ENCODE measurements at places on chromosomes 3 and 15.

DNA sequence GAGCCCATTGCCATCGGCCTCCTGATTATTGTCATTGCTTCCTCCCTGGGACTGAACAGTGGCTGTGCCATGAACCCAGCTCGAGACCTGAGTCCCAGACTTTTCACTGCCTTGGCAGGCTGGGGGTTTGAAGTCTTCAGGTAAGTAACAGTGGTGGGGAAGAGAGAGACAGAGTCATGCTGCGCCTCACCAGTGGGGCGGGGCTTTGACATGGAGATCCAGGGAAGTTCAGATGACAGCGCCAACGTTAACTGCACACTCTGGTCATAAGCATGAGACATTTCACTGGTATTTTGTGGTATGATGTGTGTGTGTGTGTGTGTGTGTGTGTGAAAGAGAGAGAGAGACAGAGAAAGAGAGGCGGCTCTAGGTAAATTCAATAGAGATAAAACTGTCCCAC is 41.0 kb downstream of the AQP9 start:
- DNase-seq = no peak

DNA sequence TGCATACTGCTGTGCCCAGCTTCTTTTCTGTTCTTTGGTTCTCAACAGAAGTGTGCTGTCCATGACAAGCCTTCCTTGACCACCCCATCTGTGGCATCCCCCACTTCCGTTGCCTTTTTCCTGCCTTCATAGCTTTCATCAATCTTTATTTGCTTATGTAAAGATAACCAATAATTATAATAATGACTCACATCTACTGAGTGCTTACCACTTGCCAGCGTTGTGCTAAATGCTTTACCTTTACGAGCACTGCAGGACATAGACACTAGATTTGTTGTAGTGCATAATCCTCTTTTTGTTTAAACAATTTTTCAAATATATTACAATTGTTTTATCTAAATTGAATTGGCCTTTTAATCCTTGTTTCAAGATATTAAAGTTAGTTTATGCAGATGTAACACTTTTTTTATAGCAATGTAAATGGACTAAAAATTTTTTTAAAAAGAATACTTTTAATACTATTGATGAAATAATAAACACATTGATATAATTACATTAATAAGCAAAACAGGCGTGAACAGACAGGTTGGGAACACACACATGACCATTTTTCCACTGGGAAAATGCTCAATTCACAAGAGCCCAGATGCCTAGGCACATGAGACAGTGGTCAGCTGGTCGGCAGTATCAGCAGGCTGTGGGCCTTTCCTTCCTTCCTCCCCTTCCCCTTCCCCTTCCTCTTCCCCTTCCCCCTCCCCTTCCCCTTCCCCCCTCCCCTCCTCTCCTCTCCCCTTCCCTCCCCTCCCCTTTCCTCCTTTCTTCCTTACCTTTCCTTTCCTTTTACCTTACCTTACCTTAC is 42.5 kb downstream of the TRAK1 start:
- no peak for DNase-seq

DNA sequence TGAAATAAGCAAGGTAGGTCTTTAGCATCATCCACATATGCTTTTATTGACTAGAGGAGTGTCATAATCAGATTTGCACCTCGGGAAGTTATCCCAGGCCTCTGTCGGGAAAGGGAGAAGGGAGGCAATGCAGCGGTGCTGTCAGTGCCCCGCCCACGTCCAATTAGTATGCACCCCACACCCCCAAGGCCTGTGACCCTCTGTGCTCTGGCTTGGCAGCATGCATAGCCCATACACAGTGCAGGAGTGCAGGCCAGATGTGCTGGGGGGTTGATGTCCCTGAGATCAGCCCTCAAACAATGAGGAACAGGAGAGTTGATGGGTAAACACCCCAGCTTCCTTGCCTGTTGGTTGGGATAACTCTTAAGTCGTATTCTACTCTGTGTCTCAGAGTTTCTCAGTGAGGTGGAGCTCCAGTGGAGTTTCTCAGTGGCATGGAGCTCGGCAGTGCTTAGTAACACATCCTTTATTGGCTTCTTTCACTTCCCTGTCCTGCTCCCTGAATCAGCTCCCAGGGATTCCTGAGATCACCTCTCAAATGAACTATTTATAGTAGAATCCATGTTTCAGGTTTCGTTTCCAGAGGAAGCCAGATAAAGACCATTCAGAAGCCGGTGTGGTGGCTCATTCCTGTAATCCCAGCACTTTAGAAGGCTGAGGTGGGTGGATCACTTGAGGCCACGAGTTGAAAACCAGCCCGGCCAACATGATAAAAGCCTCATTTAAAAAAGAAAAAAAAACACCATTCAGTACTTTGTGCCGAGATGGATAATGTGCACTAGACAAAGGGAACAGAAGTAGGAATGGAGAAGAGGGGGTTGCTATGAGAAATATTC is 26.7 kb upstream of the NDUFB4 start:
- DNase-seq = no peak

- DNase-seq = no peak
Observed at GRCh38 chr3:25287291-25287884, 140.7 kb upstream of the RARB start.

GRCh38 chr3:59553076-59553475 is 503.3 kb upstream of the CFAP20DC start:
- DNase-seq = no peak

DNA sequence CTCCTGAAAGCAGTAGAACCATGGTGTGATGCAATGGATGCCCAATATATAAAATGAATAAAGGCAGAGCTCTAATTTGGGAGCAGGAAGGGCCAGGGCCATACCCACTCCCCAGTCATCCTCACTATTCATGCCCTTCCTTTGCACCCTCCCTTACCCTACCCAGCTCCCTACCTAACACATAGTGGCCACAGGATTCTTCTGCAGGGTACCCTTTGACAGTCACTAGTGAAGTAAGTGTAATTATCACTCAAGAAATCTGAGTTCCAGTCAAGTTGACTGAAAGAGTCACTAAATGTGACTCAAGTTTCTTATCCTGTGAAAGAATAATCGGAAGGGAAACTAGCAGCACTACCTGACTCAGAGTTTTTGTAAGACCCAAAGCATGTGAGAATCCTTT is 69.2 kb downstream of the RASA2 start:
- peak; percentile 21 for DNase-seq

GRCh38 chr3:126108676-126109050 is 24.7 kb upstream of the SLC41A3 start:
- no peak for DNase-seq

GRCh38 chr3:184694133-184694665 is 17.7 kb downstream of the MAGEF1 start:
- no peak for DNase-seq

- DNase-seq = no peak
Observed at GRCh38 chr3:132034097-132034485, 723 bp downstream of the CPNE4 start.

DNA sequence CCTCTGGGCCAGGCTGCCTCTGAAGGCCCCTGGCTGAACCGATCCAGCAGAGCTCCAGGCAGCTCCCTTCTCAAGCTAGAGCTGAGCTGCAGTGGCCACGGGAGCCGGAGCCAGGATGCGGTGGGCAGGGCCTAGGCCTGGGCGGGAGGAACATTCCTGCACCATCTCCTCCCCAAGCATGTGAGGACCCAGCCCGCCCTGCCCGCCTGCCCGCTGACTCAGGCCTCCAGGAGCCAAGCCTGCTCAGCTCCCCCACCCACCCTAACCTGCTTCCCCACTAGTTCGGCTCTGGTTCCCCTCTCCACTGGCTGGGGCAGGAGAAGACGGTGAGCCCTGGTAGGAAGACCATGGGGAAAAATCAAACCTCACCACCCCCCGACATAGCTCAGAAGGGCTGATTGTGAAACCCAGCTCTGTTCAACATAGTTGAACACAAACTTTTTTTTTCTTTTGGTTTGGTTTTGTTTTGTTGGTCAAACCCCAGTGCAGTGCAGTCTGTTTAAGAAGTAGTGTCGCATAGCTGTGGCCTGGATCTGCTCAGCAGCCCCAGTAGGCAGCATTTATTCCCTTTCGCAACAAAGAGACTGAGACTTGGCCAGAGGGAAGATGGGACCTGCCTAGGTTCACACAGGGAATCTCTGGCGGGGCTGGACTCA is 13.5 kb downstream of the SNX33 start:
- DNase-seq = no peak

DNA sequence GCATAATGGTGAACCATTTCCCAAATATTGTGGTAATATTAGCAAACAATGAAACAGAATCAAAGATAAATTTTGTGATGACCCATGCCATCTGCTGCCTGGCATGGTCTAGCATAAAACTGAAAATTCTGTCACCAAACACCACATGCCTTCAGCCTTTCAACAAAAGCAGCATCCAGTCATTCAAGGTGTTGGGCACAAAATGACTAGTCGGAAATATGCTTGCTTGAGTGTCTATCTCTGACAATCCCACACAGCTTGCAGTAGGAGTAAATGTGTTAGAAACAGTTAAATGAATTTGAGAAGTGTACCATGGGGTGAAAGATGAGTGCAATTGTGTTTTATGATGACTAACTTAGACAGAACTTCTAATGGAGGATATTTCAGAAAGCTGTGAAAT is 61.7 kb upstream of the CDIN1 start:
- DNase-seq = no peak

GRCh38 chr3:156471431-156471830 is 83.5 kb downstream of the SSR3 start:
- no peak for DNase-seq

GRCh38 chr3:172107403-172107802 is 68.0 kb downstream of the FNDC3B start:
- DNase-seq = peak; percentile 59

- DNase-seq = no peak
Observed at GRCh38 chr3:187810021-187810446, 64.8 kb upstream of the BCL6 start.

DNA sequence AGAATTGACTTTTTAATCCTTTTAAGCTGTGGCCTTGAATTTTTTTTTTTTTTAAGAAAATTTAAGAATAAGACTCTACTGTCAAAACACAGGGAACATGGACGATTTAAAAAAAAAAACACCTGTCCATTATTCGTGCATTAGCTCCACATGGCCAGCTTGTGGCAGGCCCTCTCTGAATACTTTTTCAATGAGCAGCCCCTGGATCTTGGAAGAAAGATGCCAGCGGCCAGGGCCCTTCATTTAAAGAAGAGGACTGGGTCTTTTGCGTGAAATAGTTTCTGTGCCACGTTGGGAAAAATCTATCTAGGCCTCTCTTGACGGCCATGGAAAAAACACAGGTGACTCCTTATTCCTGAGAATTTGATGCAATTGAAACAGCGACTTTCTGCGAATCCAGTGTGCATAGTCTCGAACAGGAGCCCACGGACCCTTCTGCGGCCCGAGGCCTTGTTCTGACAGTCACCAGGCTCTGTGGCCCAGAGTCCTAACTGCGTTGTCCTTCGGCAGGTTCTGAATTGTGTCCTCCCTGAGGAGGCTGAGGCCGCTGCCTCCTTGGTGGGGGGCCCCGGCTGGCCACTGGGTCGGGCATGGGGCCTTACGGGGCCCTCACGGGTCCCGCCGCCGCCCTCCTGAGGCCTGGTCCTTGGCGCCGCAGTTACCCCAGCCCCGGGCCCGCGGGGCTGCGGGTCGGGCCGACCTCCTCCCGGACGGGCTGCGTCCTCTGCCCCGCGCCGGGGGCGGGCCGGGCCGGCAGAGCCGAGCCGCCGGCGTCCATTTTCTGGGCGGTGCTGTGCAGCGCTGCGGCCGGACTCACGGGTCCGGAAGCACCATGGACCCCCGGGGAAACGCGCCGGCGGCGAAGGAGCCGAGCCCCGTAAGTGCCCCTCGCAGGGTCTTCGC is 33.5 kb downstream of the ZBTB38 start:
- peak; percentile 19 for DNase-seq

DNA sequence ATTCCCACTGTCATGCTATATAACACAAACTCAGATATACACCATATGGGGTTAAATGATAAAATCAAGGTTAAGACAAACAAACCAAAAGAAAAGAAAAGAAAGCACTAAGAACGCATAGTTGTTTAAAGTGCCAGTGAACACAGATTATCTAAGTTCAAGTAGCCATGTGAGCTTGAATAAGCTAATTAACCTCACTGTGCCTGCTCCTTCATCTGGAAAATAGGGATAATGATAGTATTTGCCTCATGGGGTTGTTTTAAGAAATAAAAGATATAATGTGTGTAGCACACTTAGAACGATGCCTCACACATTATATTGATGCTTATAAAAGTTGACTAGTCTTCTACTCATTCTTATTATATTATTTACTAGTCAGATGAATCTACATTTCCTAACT is 72.6 kb upstream of the IL12A start:
- no peak for DNase-seq

DNA sequence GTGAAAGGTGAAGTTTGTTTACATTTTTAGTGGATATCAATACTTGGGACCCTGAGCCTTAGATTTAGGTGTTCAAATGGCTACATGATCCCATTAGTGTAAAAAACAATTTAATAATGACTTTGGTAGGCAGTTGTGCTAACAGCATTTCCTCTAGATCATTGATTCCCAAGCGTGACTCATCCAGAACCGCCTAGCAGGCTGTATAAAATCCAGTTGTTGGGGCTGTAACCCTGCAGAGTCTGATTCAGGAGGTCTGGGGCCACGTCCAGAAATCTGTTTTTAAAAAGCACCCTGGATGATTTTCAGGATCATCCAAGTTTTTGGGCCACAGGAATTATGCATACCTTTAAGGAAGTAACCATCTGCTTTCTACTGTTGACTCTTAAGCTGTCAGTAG is 156.4 kb downstream of the TP63 start:
- DNase-seq = no peak

- DNase-seq = no peak
Observed at GRCh38 chr3:13064964-13065363, 8.3 kb downstream of the IQSEC1 start.

- no peak for DNase-seq
Observed at GRCh38 chr3:153704115-153704514, 417.1 kb upstream of the ARHGEF26 start.

DNA sequence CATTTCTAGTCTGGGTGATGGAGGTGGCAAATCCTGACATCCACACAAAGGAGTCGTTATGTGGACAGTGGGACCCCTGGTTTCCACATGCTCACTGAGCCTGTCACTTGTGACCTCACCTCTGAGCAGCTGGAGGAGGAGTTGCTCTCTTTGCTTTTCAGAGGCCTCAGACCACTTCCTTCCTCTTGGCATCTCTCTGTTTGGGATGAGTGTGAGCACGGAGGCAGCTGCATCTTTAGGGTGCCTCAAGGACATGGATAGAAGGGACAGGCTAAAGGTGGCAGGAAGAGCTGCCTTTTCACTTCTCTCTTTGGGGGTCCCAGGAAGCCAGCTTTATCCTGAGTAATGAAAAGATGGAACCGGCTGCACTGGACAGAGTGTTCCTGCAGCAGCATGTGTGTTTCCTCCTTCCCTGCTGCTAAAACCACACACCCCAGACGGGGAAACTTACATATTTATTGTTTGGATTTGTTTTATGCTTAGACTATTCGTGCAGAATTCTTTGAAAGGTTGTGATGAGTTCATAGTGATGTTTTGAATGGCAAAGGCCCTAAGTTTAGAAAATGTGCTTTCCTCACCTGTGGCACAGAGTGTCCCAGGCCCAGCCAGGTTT is 31.8 kb downstream of the GPR171 start:
- DNase-seq = peak; percentile 28
